ENCODE measurements at places on chromosomes 12 and 14.

GRCh38 chr12:113396828-113397496 lies 6.7 kb downstream of the SDS start:
- no peak for DNase-seq

DNA sequence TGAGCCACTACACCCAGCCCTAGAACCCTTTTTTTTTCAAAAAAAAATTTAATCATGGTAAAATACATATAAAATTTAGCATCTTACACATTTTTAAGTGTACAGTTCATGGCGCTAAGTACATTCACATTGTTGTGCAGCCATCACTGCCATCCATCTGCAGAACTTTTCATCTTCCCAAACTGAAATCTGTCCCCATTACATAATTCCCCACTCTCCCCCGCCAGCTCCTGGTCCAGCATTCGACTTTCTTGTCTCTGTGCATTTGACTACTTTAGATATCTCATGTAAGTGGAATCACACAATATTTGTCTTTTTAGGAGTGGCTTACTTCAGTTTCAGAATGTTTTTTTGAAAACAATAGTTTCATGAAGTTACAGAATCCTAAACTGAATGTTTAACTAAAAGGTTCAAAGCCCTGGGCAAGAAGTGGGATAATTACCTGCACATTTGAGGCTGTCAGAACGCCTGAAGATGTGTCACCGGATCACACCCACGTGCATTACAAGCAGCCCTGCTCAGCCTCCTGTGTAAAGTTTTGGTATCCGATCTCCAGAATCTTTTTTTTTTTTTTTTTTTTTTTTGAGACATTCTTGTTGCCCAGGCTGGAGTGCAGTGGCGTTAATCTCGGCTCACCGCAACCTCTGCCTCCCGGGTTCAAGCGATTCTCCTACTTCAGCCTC lies 12.7 kb downstream of the EML1 start:
- DNase-seq, result no peak

- DNase-seq, result no peak
These were observed 230.7 kb upstream of the SYT10 start for GRCh38 chr12:33670284-33670683.

DNA sequence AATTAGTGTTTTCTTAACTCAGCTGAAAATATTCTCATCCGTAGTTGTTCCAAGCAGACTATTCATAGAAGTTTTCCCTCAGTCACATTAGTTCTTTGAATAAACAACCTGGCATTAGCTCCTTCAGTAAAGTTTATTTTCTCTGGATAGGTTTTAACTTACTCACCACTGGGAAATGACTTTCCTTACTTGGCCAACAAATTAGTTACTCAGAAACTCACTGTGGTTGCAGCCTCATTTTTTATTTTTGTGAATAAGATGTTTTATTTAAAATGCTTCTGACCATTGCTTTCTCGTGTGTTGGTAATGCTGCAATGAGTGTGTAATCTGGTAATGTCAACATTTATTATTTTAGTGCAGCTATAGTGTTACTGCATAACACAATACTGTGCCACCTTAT lies 74.9 kb downstream of the NOVA1 start:
- DNase-seq, result no peak

DNA sequence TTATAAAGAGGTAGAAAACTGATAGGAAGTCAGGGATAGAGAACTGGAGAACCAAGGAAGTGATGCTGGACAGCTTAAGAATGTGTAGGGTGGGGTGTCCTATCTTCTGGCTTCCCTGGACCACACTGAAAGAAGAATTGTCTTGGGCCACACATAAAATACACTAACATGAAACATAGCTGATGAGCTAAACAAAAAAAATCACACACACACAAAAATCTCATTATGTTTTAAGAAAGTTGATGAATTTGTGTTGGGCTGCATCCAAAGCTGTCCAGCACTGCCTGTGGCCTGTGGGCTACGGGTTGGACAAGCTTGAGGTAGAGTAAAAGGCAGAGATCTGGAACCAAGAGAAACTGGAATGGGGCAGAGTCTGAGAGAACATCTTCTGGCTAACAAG lies 7.4 kb downstream of the GLT8D2 start:
- no peak for DNase-seq

GRCh38 chr12:56987551-56988053 lies 18.7 kb downstream of the ZBTB39 start:
- peak; percentile 93 for DNase-seq

GRCh38 chr12:114770323-114770722 lies 86.3 kb upstream of the TBX3 start:
- no peak for DNase-seq

DNA sequence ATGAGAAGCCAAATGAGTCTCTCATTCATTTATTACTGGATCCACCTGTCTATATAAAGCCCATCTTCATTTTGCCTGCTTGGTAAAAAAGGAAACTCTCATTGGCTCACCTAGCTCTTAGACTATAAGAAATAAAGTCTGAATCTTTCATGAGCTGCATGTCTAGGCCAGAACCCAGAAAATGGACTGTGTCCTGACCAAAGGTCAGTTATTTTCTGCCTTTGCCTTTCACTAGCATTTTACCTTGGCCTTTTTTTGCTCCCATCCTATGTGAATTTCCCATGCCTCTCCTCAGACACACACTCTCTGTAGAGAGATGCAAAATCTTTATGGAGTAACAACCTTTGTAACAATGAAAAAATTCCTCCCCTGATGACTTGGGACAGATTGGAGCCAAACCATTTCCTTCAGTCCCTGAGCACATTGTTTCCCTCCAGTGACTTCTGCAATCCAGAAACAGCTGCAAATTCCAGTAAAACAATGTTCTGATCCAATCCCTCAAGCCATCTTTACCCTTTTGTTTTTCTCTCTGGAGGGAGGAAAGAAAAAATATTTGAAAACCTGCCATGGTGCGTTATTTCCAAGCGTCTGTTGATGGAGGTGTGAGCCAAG lies 33.6 kb upstream of the MAP3K9 start:
- no peak for DNase-seq

DNA sequence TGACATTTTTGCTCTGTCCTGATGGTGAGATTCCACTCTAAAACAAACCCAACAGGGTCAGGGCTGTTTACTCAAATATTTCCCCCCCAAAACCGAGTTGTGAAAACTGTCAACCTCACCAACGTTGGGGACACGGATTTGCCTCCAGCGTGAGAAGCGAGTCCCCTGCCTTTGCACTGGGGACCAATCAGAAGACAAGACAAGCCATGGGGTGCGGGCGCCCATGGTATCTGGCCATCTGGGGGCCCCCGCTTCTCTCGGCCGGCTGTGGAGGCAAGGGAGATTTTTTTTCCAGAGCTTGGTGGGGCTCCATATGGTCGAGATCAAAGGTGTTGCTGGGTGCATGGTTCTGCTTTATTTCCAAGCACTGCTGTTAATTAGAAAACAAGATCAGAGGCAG lies 272.1 kb downstream of the BCL11B start:
- no peak for DNase-seq

DNA sequence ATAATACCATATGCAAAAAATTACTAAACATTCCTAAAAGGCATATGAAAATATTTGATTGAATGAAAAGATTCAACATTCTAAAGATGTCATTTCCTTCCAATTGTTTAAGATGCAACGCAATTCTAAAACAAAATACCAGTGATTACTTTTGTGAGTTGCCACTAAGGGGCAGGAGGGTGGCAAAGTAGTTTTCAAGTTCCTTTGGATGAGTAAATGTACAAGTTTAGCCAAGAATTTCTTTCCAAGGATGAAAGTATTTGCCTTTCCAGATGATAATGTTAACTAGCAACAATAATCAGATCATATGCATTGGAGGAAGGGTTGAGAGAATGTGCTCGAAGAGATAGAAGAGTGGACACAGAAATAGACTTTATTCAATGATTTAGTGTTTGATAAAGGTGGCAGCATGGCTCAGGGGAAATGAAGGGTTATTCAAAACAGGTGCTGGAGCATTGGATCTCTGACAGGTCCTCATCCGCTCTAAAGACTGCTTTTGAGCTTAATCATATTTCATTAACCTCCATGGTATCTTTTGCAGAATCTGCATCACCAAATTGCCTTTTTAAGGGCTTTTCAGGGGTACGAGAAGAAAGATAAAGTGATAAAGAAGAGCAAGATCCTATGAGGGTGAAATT lies 678.5 kb upstream of the TBX3 start:
- no peak for DNase-seq

- DNase-seq, result no peak
These were observed 2.0 kb downstream of the EMC9 start for GRCh38 chr14:24139272-24139934.

- no peak for DNase-seq
These were observed 139.8 kb upstream of the NOS1 start for GRCh38 chr12:117501076-117501869.

- DNase-seq, result no peak
These were observed 31.0 kb upstream of the GALNT9 start for GRCh38 chr12:132360410-132360809.

- no peak for DNase-seq
These were observed 88.4 kb downstream of the BCAT1 start for GRCh38 chr12:24860546-24860945.

- no peak for DNase-seq
These were observed 33.7 kb upstream of the ALG10B start for GRCh38 chr12:38282886-38283285.

- DNase-seq, result no peak
These were observed 69.4 kb upstream of the RHOJ start for GRCh38 chr14:63134801-63135200.

DNA sequence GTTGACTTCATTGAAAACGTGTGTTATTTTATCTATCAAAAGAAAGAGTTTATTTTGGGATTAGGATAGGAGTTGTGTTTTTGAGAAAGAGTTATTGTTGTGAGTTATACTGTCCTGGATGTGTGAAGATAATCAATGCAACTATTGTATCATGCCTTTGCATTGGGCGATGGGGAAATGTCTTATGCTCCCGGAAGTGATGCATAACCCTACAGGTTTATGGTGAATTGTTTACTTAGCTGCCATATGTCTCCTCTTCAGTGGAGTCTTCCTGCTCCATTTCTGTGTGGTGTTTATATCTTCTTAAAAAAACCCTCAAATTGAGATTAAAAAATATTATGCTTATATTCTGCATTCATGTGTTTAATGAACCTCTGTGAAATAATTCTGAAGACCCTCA lies 6.5 kb downstream of the PDE3A start:
- no peak for DNase-seq

- no peak for DNase-seq
These were observed 158.5 kb downstream of the CALM1 start for GRCh38 chr14:90555126-90556011.

GRCh38 chr14:91418387-91419043 lies 895 bp upstream of the CCDC88C start:
- peak; percentile 80 for DNase-seq

GRCh38 chr14:71770431-71770830 lies 161.8 kb upstream of the RGS6 start:
- no peak for DNase-seq

GRCh38 chr12:30952015-30952414 lies 25.5 kb downstream of the TSPAN11 start:
- DNase-seq, result no peak

- DNase-seq, result no peak
These were observed 13.0 kb upstream of the NUDT14 start for GRCh38 chr14:105193916-105194782.

- no peak for DNase-seq
These were observed 177.0 kb downstream of the C12orf75 start for GRCh38 chr12:105507311-105508038.

DNA sequence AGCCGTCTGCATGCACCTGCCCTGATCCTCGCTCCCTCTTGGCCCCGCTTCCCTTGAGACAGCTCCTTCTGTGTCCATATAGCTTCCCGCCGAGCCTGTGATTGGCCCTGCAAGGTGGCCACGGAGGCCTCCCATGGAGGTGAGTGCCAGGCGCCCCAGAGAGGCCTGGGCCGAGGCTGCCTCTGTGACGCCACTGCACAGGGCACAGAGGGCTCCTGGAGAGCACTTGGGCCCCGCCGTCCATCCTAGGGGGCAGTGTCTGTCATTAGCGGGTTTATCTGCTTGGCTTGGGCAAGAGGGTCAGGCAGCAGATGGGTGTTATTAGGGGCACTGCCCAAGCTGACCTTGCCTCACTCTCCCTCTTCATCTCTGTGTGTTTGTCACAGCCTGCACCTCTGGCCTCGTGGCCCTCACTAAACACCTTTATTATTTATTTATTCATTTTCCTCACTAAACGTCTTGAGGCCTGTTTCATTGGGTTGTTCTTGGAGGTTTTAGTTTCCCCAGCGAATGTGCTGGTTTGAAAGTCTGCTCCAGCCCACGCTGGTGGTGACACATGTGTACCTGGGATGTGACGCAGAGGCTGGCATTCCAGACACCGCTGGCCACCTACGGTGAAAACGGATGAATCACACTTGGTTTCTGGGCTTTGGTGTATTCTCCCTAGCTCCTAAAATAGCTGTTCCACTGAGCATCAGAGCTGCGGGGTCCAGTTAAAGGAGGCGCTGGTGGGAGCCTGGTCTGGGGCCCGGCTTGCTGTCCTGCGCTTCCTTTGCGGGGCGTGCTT lies 5.9 kb downstream of the ZFYVE21 start:
- DNase-seq, result no peak

- no peak for DNase-seq
These were observed 3.1 kb downstream of the PYGL start for GRCh38 chr14:50941151-50941550.

DNA sequence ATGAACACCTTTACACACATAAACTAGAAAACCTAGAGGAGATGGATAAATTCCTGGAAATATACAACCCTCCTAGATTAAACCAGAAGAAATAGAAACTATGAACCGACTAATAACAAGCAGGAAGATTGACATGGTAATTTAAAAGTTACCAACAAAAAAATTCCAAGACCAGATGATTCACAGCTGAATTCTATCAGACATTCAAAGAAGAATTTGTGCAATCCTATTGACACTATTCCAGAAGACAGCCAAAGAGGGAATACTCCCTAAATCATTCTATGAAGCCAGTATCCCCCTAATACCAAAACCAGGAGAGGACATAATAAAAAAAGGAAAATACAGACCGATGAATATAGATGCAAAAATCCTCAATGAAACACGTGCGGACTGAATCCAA lies 102.6 kb upstream of the KRR1 start:
- no peak for DNase-seq

DNA sequence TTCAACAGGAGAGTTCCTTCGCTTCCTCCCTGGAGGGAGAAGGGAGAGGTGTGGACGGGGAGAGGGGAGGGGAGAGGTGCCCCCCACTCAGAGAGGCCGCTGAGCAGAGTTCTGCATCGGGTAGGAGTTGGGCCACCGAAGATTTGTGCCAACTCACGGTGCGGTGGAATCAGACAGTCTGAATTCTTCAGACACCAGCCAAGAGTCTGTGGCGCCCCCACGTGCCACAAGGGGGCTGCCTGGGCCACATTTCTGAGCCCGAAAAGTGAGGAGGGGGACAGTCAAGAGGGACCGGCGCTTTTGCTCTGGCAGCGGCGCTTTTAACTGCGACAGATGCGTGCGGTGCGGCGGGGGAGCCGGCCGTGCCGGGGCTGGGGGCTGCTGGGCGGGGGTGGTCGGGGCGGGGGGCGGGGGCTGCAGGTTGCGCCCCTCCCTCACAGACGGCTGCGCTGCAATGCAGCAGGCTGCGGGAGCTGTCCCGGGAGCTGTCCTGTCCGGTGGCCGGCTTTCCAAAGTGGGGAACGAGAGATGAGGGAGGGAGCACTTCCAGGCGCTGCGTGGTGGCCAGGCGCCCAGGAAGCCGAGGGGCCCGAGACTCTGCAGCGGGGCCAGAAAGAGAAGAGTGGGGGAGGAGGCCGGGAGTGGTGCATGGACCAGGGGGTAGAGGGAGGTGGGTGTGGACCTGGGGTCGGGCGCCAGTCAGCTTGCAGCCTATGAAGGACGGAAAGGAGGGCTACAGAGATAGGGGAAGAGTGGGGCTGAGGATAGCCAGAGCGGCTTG lies 975 bp upstream of the RTL1 start:
- DNase-seq, result no peak

Measured in suppressor macrophage (primary cell).